ENCODE measurements at places on chromosomes 6 and 20. TPM values are rescaled to one million over a fixed set of nuclear protein-coding genes. Genes with fewer than 3 reads are reported as not detected.

Gene SLCO4A1
- total RNA-seq = 162 TPM

Gene MUC21
- not detected for total RNA-seq

Gene POU3F2
- total RNA-seq = 0.07 TPM

Gene EYS
- 0.07 TPM for total RNA-seq

Gene SLC32A1
- total RNA-seq = not detected
